Placental pericyte (primary cell): ENCODE measurements at places on chromosomes 3 and 15. TPM values are rescaled to one million over a fixed set of nuclear protein-coding genes. Genes with fewer than 3 reads are reported as not detected.

The MME gene
- total RNA-seq = 354 and 1,210 TPM in 2 replicates

The ISL2 gene
- 0.14 TPM in 1 of 2 replicates, not detected in the other for total RNA-seq

The SENP8 gene
- 1.1 TPM in 2 replicates for total RNA-seq

The CCDC13 gene
- 0.22 and 0.57 TPM in 2 replicates for total RNA-seq
